ENCODE measurements at places on chromosomes 2 and 18. TPM values are rescaled to one million over a fixed set of nuclear protein-coding genes. Genes with fewer than 3 reads are reported as not detected.

The IL36G gene
- not detected for total RNA-seq

- no peaks in the 10 kb centered on the region for H3K4me1 ChIP-seq
- DNase-seq, result peak; percentile 8
- no peak overlapping the region for H3K27ac ChIP-seq
- H3K36me3 ChIP-seq, result no peaks in the 10 kb centered on the region
- no peak overlapping the region for H3K4me3 ChIP-seq
These were observed 54.5 kb upstream of the ACMSD start for GRCh38 chr2:134783912-134784311.

GRCh38 chr2:8368463-8368862 lies 313.4 kb upstream of the ID2 start:
- H3K4me3 ChIP-seq, result no peak overlapping the region
- H3K27me3 ChIP-seq, result no peaks in the 10 kb centered on the region
- no peaks in the 10 kb centered on the region for H3K4me1 ChIP-seq
- no peak overlapping the region for H3K27ac ChIP-seq

DNA sequence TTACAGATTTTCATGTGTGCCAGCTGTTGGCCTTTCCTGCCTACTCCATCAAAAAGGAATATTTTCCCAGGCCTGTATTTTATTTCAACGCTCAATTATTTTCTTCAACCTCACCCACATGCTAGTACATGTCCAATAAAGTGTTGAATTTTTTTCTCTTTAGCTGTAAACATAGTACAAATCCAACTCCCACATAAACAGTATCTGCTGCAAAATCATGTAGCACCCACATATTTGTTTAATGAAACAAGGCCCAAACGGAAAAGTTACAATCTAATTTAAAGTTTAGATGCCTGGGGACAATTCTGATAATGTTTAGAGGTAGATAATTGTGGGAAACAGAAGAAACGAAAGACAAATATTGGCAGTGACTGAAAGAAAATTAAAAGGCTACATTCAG lies 275.4 kb upstream of the ACVR2A start:
- H3K27ac ChIP-seq, result no peak overlapping the region
- no peak overlapping the region for H3K4me3 ChIP-seq
- H3K36me3 ChIP-seq, result no peaks in the 10 kb centered on the region

GRCh38 chr2:147040298-147041120 lies 804.3 kb upstream of the ACVR2A start:
- H3K4me1 ChIP-seq, result no peaks in the 10 kb centered on the region
- no peaks in the 10 kb centered on the region for H3K36me3 ChIP-seq
- no peak overlapping the region for H3K27ac ChIP-seq
- peaks cover 7% of the 10 kb centered on the region for H3K27me3 ChIP-seq
- no peak overlapping the region for H3K4me3 ChIP-seq
- no peak for DNase-seq

The LIMS3 gene
- 3.1 TPM for total RNA-seq

GRCh38 chr2:15673919-15674636 lies 82.4 kb downstream of the DDX1 start:
- H3K4me3 ChIP-seq, result no peak overlapping the region
- DNase-seq, result no peak
- H3K4me1 ChIP-seq, result peaks cover 8% of the 10 kb centered on the region
- H3K27me3 ChIP-seq, result peaks cover 12% of the 10 kb centered on the region
- H3K36me3 ChIP-seq, result no peaks in the 10 kb centered on the region

DNA sequence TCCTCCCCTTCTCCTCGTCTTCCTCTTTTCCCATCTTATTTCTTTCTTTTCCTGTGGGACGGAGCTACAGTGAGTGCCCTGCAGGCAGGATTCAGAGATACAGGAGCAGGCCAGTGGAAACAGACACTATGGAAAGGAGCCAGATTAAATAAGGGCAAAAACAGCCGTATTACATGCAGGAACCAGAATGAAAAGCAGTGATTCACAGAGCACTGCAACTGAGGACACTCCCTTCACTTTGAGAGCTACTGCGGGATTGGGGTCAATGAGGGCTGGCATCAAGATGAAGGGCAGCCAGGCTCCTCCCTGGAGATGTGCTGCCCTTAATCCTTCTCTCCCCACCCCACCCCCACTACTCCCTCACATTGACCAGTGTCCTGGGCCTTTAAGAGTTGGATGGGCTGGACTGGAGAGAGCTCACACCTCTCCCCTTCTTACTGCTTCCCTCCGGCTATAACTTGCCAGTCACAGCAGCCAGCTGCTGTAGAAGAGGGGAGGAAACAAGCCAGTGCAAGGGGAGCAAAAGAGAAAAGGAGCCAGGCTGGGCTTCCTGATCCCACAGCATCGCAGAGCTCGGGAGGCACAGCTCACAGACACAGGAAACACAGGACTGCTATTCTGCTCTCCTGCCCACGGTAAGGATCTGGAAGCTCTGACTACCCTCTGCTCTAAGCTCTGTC lies at the start of gene PLCD4:
TSS of gene PLCD4 (plus strand) at position 464 of the 680 bp plus-strand sequence. CDS start 7,841 bp downstream, outside the sequence.
- H3K27me3 ChIP-seq, result no peaks in the 10 kb centered on the region
- peak within 1 kb of the TSS; percentile 82 for H3K4me3 ChIP-seq
- peaks cover 8% of the 10 kb centered on the region for H3K36me3 ChIP-seq
- peak; percentile 88 for DNase-seq

DNA sequence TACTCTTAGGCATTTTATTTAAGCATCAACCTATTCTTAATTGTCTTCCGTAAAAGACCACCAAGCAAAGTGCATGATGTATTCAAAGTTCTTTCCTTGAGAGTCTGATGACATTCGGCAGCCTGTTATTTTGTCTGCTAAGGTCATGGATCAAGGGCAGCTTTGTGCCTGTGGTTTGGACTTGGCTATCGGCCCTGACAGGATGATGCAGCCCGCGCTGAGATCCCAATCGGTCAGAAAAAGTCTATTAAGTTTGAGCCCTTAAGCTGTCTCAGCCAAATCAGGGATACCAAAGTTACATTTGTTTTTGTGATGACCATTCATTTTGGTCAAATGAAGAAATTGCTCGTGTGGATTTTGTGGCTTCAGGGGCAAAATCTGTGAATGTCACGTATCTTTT lies 718.9 kb upstream of the FANCL start:
- H3K27ac ChIP-seq, result no peak overlapping the region
- H3K27me3 ChIP-seq, result no peaks in the 10 kb centered on the region
- no peaks in the 10 kb centered on the region for H3K36me3 ChIP-seq

DNA sequence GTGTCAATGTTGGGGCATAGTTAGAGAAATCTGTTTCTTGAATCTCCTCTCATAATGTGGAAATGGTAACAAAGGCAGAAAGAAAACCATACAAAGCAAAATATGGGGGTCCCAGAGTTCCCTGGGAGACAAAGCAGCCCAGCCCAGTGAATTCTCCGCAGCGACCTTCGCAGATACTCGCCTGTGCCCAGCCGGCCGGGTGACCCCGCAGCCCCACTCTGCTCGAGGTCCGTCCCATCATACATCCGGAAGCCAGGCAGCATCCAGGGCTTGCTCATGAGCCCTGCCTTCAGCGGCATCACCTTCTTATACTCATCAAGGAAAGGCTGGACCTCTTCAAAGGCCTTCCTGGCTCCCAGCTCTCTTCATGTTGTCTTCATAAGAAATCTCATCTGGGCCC lies 774.8 kb upstream of the ID2 start:
- no peaks in the 10 kb centered on the region for H3K4me1 ChIP-seq
- H3K36me3 ChIP-seq, result no peaks in the 10 kb centered on the region
- peaks cover 2% of the 10 kb centered on the region for H3K27me3 ChIP-seq

DNA sequence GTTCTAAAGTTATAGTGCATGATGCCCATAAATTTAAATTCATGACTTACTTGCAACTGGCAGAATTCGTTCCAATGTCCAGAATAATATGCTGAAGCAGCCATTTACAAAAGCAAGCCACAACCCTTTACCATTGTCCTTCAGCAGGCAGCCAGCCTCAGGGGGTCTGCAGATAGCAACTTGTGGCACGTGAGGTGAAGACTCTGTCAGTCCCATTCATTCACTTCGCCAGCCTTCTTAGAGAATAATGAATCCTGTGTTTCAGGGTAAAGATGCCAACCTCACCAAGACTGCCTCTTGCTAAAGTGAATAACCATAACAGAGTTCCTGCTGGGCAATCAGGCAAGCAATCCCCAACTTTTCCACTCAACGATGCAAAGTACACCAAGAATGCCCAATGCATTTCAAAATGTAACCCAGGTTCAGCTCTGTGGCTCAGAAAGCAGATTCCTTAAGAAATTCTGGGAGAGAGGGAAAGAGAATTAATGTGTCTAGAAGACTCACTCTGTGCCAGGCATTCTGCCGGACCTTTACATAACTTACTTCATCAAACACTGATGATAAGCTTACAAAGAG lies 315.4 kb downstream of the NCKAP5 start:
- no peak overlapping the region for H3K27ac ChIP-seq
- no peaks in the 10 kb centered on the region for H3K4me1 ChIP-seq
- peaks cover 6% of the 10 kb centered on the region for H3K27me3 ChIP-seq
- no peak overlapping the region for H3K4me3 ChIP-seq

The BUB1 gene
- total RNA-seq, result 7.3 TPM

DNA sequence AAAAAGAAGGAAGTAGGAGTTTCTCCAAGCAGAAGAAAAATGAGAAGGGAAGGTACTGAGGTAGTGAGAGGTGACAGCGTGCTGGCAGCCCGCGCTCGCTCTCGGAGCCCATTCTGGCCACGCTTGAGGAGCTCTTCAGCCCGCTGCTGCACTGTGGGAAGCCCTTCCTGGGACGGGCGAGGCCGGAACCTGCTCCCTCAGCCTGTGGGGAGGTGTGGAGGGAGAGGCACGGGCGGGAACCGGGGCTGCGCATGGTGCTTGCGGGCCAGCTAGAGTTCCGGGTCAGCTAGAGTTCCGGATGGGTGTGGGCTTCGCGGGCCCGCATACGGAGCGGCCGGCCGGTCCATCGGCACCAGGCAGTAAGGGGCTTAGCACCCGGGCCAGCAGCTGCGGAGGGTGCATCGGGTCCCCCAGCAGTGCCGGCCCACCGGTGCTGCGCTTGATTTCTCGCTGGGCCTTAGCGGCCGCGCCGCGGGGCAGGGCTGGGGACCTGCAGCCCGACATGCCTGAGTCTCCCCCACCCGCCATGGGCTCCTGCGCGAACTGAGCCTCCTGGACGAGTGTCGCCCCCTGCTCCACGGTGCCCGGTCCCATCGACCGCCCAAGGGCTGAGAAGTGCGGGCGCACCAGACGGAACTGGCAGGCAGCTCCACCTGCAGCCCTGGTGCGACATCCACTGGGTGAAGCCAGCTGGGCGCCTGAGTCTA lies 11.1 kb upstream of the CYS1 start:
- DNase-seq, result no peak
- H3K4me1 ChIP-seq, result peaks cover 10% of the 10 kb centered on the region
- no peak overlapping the region for H3K27ac ChIP-seq
- H3K27me3 ChIP-seq, result peaks cover 18% of the 10 kb centered on the region

- H3K4me3 ChIP-seq, result no peak overlapping the region
- peak; percentile 73 for DNase-seq
- H3K4me1 ChIP-seq, result peaks cover 15% of the 10 kb centered on the region
- no peak overlapping the region for H3K27ac ChIP-seq
These were observed 23.8 kb downstream of the ASB18 start for GRCh38 chr2:236240228-236240990.

GRCh38 chr2:230256733-230257332 lies 31.3 kb downstream of the SP140 start:
- H3K27ac ChIP-seq, result no peak overlapping the region
- no peak overlapping the region for H3K4me3 ChIP-seq
- DNase-seq, result no peak
- peaks cover 4% of the 10 kb centered on the region for H3K27me3 ChIP-seq
- H3K36me3 ChIP-seq, result no peaks in the 10 kb centered on the region
- H3K4me1 ChIP-seq, result no peaks in the 10 kb centered on the region

DNA sequence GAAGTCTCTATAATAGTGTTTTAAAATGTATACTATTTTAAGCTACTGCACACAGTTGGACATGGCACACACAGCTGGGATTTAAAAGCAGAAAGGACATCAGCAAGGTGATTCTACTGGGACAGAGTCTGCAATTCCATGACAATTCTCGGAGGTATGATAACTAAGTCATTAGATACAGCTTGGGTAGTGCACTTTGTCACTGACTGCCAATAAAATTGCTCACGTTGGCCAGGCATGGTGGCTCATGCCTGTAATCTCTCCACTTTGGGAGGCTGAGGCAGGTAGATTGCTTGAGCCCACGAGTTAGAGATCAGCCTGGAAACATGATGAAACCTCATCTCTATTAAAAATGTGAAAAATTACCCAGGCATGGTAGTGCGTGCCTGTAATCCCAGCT lies 134.1 kb upstream of the SATB2 start:
- H3K27ac ChIP-seq, result no peak overlapping the region
- no peaks in the 10 kb centered on the region for H3K4me1 ChIP-seq
- no peak overlapping the region for H3K4me3 ChIP-seq
- DNase-seq, result no peak
- peaks cover 40% of the 10 kb centered on the region for H3K27me3 ChIP-seq
- no peaks in the 10 kb centered on the region for H3K36me3 ChIP-seq

GRCh38 chr2:208638059-208638458 lies 231.5 kb downstream of the PTH2R start:
- no peak overlapping the region for H3K27ac ChIP-seq
- H3K36me3 ChIP-seq, result no peaks in the 10 kb centered on the region
- H3K27me3 ChIP-seq, result no peaks in the 10 kb centered on the region
- no peak overlapping the region for H3K4me3 ChIP-seq
- no peaks in the 10 kb centered on the region for H3K4me1 ChIP-seq

DNA sequence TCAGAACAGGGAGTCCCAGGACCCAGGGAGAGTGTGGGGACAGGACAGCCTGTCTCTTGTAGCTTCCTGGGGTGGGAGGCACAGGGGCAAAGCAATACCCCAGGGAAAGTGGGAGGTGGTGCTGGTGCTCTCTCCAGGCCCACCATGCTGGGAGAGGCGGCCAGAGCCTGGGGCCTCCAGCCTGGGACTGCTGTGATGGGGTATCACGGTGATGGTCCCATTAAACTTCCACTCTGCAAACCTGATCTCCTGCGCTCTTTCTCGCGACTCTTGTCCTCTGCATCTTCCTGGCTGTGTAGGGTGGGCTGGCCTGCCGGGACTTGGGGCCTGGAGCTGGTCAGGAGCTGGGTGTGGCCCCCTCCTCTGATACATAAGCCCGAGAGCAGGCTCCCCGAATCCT lies 8.0 kb upstream of the CAPN10 start:
- no peak overlapping the region for H3K27ac ChIP-seq
- H3K4me3 ChIP-seq, result no peak overlapping the region
- no peak for DNase-seq
- peaks cover 10% of the 10 kb centered on the region for H3K4me1 ChIP-seq

DNA sequence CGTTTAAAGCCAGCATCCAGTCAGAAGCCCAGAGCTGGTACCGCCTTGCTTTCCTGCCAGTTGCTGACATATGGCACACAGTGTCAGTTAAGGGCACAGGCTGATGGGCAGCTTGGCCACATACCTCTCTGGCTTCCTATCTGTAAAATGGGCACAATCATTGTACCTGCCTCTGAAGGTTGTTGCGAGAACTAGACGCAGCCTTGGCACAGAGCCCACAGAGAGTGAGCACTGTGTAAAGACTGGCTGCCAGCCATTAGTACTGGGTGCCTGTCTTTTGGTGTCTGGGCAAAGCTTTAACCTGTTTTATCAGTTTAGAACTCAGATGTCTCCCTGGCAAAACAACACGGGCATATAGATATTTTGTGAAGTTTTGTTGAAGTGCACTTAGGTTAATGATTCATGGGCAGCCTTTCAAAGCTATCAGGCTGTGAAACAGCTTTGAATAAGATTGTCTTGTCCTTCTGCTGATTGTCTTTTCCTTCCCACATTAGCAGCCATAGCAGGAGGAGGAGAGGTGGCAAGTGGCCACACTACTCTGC lies 269.5 kb downstream of the NEDD4L start:
- peak overlapping the region; percentile 70 for H3K27ac ChIP-seq
- no peak for DNase-seq
- H3K27me3 ChIP-seq, result no peaks in the 10 kb centered on the region
- H3K36me3 ChIP-seq, result peaks cover 2% of the 10 kb centered on the region
- H3K4me1 ChIP-seq, result peaks cover 42% of the 10 kb centered on the region

The SCTR gene
- total RNA-seq, result not detected
